Right hindlimb (tissue), 1 donor: ENCODE measurements at places on chromosomes 7 and 10.
A peak's percentile ranks its signal among the peaks of the same experiment; 100 is the strongest.

GRCh38 chr7:129401967-129402860, 32.0 kb upstream of the STRIP2 start:
- DNase-seq, result no peak

DNA sequence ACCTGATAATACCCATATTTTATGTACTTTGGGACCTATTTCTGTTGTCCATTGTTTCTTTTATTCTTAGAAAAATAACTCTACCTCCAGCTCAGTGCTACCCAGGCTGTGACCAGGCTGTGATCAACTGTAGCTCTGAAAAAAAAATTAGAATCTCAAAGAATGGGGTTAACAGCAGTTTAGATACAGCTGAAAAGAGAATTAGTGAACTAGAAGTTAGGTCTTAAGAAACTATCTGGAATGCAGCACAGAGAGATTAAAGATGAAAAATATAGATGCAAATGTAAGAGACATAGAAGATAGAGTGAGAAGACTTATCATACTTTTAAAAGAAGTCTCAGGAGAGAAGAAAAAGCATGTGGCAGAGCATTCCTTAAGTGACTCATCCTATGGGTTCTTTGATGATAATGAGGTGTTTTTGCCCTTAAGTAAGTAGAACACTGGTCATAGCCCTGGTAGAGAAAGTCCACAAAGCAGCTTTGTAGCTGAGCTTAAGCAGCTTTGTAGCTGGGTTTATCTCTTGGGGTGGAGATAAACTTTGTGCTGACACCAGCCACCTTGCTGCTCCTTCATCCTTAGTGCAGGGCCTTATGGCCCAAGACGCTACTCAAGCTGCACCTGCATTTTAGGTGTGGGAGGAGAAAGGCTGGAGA, 27.3 kb upstream of the SFRP5 start:
- no peak for DNase-seq

GRCh38 chr10:118835682-118836326, 81.0 kb upstream of the CACUL1 start:
- no peak for DNase-seq

DNA sequence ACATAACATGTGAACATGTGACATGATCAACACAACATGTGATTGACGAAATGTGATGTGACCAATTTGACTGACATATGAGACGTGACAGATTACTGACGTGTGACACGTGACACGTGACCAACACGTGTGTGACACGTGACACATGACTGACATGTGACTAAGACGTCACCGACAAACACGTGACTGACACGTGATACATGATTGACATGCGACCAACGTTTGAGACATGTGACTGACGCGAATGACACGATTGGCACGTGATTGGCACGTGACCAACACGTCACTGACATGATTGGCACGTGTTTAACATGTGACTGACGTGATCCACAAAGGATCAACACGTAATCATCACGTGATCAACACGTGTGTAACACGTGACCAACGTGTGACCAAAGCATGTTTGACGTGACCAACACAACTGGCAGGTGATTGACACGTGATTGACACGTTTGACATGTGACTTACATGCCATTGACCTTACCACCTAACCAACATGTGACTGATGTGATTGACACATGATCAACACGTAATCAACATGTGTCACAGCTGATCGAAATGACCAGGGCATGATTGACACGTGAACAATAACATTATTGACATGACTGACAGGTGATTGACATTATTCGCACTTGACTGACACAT, 23.7 kb downstream of the CRPPA start:
- no peak for DNase-seq

DNA sequence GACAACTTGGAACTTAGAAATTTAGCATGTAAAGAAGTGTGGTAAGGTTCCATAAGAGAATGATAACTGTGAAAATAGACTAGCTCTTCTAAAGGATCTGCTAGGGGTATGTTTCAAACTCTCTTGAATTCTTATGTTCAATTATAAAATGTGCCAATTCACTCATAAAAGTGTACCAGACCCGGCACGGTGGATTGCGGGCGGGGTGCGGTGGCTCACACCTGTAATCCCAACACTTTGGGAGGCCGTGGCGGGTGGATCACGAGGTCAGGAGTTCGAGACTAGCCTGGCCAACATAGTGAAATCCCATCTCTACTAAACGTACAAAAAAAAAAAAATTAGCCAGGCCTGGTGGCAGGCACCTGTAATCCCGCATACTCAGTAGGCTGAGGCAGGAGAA, 105.4 kb upstream of the CAV2 start:
- no peak for DNase-seq

DNA sequence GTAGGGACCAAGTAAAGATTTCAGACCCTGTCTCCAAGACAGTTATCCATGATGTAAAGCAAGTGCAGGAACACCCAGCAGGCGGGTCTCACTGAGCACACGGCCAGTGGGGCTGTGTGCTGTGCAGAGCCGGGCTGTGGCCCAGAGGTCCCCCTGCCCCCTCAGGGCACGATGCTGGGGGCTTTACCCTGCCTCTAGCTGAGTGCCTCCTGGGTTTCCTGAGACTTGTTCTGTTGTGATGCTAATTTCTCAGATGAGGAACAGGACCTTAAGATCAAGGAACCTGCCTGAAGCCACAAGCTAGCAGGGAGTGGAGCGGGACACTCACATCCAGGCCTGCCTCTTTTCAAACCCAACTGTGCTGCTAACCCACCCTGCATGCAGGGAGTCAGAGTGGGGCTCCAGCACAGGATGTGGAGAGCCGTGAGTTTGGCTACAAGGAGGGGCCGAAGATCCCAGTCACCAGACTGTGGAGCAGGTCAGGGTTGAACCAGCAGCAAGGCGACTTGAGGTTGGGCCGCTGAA, 76.1 kb upstream of the LYZL2 start:
- no peak for DNase-seq

DNA sequence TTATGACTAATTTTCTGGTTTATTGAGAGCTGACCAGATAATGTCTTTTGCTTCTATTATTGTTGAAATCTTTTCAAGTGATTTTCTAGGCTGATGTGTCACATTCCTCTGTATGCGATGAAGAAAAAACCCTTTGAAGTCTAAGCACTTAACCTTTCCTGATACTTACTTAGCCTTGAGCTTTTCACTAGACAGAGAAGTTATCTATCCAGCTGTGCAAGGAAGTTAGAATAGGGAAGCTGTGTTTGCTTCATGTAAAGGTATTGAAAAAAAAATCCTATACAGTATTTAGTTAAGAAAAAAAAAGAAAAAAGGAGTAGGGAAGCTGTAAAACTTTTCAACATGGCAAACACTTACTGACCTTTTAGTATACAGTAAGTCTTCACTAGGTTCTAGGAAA, 117.6 kb upstream of the DNAJB12 start:
- no peak for DNase-seq

- DNase-seq, result no peak
Measured at GRCh38 chr7:105219771-105220160, 169.0 kb downstream of the SRPK2 start.

GRCh38 chr7:116461500-116461899, 38.0 kb upstream of the CAV2 start:
- DNase-seq, result no peak

DNA sequence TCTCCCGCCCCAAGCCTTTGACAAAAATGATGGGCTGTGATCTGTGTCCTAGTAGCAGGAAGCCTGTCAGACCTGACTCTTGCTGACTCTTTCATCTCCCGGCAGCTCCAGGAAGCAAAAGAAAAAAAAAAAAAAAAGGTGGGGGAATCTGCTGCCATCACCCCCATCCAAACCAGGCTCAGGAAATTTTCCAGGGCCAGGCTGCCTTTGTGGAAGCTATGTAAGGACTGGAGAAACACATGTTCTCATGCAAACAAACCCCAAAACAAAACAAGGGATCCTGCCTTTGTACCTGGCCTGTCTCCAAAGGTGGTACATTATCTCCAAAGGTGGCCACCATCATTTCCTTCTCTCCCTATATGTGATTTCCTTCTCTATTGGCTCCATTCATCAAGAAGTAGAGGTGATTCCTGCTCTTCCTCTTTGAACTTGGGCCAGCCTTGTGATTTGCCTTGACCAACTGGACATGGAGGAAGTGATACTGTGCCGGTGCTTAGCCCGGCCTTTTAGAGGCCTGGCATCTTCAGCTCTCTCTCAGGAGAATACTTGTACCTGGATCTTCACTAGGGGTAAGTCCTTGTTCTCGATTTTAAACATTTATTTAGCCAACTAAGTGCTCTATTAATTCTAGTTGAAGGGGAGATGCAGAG, 192.2 kb upstream of the SVIL start:
- DNase-seq, result no peak

GRCh38 chr10:997266-998022, 9.2 kb downstream of the GTPBP4 start:
- DNase-seq, result no peak

GRCh38 chr10:111600772-111601171, 523.9 kb downstream of the ADRA2A start:
- no peak for DNase-seq

- DNase-seq, result no peak
Measured at GRCh38 chr10:7756360-7756992, 31.3 kb downstream of the KIN start.

DNA sequence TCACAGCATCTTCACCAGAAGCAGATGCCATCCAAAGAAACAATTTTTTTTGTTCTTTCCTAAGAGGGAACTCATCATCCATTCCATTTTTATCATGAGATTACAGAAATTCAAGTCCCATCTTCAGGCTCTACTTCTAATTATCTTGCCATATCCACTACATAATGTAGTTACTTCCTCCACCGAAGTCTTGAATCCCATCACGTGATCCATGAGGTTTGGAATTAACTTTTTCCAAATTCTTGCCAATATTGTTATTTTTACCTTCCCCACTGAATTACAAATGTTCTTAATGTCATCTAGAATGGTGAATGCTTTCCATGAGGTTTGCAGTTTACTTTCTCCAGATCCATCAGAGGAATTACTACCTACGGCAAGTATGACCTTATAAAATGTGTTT, 1014.7 kb upstream of the LRRN3 start:
- no peak for DNase-seq

DNA sequence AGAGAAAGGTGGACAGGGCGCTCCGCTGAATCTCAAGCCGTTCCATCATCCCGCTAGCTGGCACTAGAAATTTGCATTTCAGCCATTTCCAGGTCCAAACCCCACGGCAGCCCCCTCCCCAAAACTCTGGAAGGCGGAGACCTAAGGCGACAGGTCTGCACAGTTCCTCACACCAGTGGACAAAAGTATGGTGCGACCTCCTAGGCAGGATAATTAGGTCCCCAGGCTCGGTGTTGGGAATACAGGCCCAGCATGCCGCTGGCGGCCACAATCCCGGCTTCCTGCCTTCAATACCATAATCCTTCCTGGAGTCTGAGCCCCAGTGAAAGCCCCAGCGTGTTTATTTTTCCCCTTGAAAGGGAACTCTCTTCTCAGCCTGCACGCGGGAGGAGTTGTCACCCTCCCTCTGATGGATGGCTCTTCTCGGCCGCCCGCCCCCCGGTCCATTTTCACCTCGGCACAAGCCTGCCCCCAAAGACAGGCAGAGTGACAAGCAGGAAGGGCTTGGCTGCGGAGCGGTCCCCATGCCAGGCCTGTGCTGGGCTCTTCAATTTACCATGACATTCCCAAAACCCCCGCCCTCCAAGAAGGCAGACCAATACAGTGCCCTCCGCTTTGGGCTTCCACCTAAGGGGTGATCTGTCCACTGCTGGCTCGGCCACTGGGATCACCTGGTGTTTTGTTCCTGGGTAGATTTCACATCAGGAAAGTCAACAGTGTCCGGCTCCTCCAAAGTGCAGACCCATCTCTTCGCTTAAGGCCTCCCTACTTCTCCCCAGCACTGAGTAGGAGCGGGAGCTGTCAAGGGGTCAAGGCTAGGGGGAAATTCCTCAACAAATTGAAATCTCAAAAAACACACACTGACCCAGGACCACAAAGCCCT, 2.2 kb downstream of the FGFR2 start:
- DNase-seq, result peak; percentile 32

- no peak for DNase-seq
Measured at GRCh38 chr7:132051311-132051710, 494.9 kb upstream of the PODXL start.

- DNase-seq, result no peak
Measured at GRCh38 chr7:65250697-65251395, 122.8 kb upstream of the ZNF92 start.
